Stimulated activated CD4-positive, alpha-beta T cell treated with anti-CD3 and anti-CD28 coated beads, TNF-alpha, amount 100 ng/mL, for 48 hours (primary cell): ENCODE measurements at places on chromosomes 12 and 14.

- no peak for DNase-seq
These were observed 2.4 kb upstream of the MIPOL1 start for GRCh38 chr14:37195327-37195726.

DNA sequence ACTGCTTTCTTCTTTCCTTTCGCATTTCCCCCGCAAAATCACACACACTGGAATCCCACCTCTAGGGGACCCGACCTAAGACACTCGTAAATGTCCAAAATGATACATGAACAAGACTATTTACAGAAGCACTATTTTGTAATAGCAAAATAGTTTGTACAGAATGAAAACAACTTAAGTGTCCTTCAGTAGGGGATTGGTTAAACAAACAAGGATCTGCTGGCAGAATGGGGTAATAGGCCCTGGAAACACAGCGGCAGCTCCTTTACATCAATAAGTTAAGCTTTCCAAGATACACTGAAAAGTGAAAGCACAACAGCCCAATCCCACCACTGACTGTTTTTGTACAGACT is 48.8 kb downstream of the LTBP2 start:
- no peak for DNase-seq

GRCh38 chr12:72273499-72273837 is 1.3 kb downstream of the TRHDE start:
- no peak for DNase-seq

DNA sequence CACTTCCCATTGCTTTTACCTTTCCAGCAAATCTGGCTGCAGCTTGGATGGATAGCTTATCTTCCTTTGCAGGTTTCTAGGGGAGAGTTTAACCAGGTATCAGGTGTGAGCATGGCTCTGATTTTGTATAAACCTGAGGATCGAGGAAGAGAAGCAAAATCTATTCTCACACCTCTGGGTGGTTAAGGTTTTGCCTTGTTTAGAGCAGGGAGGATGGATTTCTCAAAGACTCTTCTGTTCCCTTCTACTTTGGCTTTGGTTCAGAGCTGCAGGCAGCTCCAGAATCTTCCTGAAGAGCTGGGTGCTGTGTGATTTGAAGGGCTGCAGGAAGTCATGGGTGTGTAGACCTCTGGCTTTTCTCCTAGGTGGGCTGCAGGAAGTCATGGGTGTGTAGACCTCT is 1.7 kb downstream of the JDP2 start:
- no peak for DNase-seq

- no peak for DNase-seq
These were observed 7.6 kb downstream of the TSPAN9 start for GRCh38 chr12:3084742-3085141.

- DNase-seq: no peak
These were observed 707.3 kb downstream of the MED13L start for GRCh38 chr12:115570069-115570777.

GRCh38 chr12:19201661-19202060 is 72.1 kb downstream of the PLEKHA5 start:
- no peak for DNase-seq

DNA sequence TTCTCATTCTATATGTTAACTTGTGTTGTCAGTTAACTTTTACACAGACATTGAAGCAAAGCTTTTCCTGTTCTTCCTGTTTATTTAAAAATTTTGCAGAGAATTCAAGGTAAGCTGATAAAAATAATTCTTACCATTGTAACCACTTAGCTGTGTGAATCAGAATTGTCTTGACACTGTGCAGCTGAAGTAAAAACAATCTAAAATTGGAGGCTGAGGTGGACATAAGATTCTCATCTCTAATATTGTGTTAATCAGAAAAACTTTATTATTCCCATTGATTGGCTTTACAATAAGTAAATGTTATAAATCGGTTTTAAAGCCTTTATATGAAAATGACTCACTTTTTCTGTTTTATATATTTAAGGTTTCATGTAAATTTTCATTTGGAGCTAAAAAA is 240.3 kb upstream of the PLEKHG7 start:
- DNase-seq: no peak

- DNase-seq: no peak
These were observed 317.2 kb downstream of the TMEM121 start for GRCh38 chr14:105843444-105844046.

DNA sequence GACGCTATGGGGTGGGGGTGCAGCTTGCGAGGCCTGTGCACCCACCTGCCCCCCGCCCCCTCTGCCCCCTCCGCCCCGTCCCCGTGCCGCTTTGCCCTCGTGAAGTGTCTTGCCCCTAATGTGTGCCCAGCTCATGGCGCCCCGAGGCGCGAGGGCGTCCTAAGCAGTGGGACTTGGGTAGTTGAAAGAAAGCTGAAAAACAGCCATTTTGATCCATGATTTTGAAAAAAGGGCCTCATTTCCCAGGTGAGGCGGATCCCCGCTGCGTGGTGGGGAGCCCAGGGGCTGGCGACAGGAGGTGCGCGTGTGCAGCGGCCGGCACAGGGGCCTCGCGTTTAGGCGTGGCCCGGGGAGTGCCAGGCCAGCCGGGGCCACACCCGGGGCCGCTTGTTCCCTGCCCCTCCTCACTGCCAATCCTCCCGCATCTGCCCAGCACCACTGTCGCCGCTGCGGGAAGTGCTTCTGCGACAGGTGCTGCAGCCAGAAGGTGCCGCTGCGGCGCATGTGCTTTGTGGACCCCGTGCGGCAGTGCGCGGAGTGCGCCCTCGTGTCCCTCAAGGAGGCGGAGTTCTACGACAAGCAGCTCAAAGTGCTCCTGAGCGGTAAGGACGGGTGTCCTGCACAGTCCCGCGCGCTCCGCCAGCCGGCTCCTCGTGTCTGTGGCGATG is 11.8 kb downstream of the ZFYVE21 start:
- DNase-seq: no peak

- no peak for DNase-seq
These were observed 68.5 kb downstream of the LIN7A start for GRCh38 chr12:80869264-80869663.

DNA sequence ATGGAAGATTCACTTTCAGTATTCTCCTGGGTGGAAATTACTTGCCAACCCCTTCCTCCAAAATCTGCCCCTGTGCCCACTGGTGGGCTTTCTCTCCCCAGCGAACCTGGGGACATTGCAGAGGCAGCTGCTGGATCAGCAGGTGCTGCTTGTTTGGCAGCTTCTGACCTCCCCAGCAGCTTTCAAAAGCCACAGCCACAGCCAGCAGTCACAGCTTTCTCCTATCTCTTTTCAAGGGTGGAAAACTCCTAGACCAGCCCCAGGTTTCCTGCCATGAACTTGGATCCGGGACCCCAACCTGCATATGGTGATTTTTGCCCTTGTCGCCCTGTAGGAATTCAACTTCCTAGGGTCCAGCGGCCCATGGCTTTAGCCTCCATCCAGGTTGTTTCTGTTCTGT is 330.8 kb downstream of the ADAMTS20 start:
- DNase-seq: no peak

GRCh38 chr14:45120096-45120495 is 14.2 kb downstream of the FKBP3 start:
- DNase-seq: no peak

DNA sequence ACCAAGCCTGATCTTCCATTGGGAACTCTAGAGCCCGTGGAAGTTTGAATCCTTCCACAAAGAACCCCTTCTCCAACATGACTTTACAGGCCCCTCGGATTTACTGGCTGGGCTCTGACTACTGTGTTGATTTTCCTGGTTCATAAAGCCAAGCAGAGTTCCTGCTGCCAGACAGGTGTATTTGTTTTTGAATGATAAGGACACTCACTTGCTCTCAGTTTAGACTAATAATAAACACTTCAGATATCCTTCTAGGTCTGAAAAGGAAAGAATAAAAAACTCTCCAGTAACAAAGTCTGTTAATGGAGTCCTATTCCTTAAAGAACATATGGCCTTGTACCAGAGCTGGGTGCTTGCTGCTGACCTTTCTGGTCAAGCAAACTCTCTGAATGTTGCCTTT is 31.0 kb downstream of the SIX1 start:
- no peak for DNase-seq

DNA sequence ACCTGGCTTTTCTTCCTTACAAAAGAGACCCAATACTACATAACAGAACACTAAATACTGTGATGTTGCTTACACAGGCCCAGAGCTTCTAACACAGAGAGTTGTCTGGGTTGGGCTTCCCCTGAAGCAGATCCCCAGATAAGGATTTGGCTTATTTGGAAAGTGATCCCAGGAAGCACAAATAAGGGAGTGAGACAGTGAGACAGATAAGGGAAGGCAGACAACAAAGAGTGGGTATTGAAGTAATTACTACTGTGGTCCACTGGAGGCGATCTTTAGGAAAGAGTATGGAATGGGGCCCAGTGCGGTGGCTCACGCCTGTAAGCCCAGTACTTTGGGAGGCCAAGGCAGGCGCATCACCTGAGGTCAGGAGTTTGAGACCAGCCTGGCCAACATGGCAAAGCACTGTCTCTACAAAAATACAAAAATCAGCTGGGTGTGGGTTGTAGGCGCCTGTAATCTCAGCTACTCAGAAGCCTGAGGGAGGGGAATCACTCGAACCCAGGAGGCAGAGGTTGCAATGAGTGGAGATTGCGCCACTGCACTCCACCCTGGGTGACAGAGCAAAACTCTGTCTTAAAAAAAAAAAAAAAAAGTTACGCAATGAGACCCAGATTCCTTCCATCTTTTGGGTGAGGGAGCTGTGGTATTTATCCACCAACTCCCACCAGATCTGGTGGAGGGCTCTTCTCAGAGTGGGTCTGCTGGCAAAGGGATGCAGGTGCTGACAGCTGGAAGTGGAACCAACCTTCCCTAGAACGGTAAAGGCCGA is 10.2 kb upstream of the C12orf43 start:
- no peak for DNase-seq

GRCh38 chr14:72663956-72664650 is 229.8 kb downstream of the DPF3 start:
- DNase-seq: no peak

DNA sequence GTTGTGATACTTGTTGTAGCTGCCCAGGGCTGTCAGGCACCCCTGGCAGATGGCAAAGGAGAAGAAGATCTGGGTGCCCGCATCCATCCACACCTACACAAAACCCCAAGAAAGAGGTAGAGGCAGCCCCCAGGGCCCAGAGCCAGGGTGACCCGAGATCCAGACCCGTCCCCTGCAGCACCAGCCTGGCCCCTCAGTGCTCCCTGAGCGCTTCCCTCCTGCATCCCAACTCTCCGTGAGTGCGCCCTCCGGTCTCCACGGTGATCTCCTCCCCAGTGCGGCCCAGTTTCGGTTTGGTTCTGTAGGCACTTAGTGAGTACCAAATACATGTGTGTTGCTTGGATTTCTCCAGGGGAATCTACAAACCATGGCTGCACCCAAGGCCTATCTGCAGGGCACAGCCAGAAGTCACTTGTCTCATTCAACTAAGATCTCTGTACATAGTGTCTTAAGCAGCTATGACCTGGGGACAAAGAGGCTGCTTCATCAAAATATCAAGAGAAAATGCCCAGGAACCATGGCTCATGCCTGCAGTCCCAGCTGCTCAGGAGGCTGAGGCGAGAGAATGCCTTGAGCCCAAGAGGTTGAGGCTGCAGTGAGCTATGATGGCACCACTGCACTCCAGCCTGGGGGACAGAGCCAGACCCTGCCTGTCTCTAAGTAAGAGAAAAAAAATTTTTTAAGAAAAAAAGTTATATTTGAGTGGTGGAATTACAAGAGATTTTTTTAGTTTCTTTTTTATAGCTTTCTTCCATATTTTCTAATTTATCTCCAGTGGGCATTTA is 15.9 kb downstream of the SLC6A12 start:
- no peak for DNase-seq

- DNase-seq: no peak
These were observed 435.0 kb downstream of the GXYLT1 start for GRCh38 chr12:41709463-41710285.

GRCh38 chr12:49549735-49550692 is 11.2 kb downstream of the KCNH3 start:
- DNase-seq: no peak

DNA sequence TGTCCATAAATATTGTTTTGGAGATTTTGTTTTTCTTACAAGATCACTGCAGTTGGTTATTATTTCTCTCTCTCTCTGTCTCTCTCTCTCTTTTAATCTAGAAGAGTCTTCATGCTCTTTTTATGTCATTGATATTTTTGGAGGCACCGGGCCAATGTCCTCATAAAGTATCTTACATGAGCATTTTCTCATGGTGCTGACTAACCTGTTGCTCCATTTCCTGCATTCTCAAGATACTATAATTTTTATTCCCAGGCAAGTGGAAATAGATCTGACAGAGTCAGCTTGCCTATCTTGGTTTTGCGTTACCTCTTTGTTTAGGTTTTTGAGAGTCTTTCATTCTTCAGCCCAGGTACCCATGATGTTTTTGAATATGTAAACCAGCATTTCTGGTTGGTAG is 938.8 kb upstream of the FBXO33 start:
- no peak for DNase-seq

DNA sequence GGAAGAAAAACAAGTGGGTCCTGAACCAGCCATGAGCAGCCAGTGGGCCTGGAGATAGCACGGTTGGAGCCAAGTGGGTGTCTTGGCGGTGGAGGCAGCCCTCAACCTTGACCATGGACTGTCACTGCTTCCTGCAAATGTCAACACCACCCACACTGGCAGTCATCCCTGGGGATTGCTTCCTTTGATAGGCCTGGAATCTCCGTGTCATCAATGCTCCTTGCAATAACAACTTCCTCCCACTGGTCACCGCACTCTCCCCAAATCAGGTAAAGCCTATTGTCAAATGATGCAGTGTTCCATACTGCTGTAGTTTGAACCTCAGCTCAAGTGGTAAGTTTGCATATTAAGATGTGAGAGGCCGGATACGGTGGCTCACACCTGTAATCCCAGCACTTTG is 129.1 kb downstream of the NTF3 start:
- DNase-seq: no peak

- DNase-seq: no peak
These were observed 535 bp downstream of the BIN2 start for GRCh38 chr12:51323317-51323960.

DNA sequence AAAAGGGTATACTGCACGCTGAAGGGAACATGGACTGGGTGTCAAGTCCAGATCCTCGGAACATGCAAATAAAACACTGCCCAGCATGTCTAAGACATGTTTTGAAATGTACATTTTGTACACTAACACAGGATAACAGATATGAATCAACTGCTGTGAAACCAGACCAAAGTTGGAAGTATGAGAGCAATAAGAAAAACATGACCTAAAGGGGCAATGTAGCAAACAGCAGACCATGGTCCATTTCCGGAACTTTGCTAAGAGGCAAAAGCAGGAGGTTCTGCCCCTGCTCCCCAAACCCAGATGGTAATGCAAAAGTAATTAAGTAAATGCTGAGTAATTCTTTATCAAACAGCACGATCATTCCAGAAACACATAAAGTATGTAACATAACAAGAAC is 125.2 kb downstream of the SLC25A21 start:
- no peak for DNase-seq

DNA sequence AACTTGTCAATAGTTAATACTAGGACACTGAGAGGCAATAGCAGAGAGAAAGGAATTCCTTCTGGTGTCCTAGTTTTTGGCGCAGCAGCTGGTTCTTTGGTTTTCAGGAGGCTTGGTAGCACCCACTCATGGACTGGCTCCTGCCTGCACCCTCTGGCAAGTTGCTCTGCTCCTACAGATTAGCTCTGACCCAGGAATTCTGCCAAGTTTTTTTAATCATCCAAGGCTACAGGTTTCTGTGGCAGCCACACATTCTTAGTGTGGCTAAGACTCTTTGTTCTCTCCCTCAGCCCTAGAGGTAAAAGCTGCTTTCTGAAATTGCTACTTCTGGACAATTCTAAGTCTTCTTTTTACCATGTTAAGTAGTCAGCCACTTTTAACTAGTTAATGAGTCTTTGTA is 72.0 kb upstream of the FKBP4 start:
- no peak for DNase-seq

- DNase-seq: no peak
These were observed 18.5 kb upstream of the KLRD1 start for GRCh38 chr12:10289005-10289754.
